Chondrocyte (in vitro differentiated cells): ENCODE measurements at places on chromosomes 11 and 22.

DNA sequence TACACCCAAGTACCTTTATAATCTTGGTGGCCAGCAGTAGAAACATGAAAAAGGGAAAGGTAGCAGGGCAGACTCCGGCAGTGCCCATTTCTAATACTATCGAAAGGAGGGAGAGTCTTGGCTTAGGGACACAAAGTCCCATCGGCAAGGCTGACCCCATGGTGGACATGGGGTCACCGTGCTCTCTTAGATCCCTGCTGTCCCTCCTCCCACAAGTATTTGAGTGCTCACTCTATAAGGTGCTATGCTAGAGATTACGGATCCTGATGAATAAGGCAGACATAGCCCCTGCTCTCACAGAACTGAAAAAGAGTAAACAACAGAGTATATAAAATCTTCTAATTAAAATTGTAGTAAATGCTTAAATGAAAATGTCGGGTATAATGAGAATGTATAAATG lies 172.4 kb upstream of the PITPNB start:
- no peaks in the 10 kb centered on the region for H3K4me1 ChIP-seq
- no peak overlapping the region for H3K27ac ChIP-seq
- no peak overlapping the region for H3K4me3 ChIP-seq

DNA sequence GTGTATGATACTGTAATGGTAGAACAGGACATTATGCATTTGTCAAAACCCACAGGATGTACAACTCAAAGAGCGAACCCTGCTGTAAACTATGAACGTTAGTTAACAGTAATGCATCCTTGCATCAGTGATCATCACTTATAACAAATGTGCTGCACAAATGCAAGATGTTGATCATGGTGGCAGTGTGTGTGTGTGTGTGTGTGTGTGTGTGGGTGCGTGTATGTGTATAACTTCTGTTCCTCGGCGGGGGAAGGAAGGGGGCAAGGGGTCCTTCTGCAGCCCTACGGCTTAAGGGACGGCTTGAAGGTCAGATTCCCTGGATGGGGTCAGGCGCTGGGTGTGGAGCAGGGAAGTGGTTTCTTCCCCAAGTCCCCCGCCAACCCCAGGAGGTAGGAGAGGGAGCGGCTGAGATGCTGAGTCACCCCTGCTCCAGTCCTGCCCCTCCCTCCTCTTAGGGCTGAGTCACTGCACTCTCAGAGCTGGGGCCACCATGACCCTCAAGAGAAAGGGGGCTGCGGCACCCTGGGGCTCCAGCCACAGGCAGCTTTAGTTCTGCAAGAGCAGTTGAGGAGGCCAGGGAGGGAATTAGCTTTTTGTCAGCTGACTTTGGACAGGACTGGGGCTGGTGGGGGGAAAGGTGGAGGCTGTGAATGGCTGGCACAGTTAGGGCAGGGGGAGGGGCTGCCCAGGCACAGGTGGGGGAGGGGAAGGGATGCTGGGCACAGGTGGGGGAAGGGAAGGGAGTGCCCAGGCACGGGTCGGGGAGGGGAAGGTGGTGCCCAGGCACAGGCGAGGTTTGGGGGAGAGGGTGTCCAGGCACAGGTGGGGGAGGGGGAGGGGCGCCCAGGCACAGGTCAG lies 8.8 kb upstream of the CTSD start:
- peak; percentile 93 for DNase-seq
- H3K4me3 ChIP-seq = peak overlapping the region; percentile 52
- H3K4me1 ChIP-seq = peaks cover 48% of the 10 kb centered on the region
- no peaks in the 10 kb centered on the region for H3K27me3 ChIP-seq

- peaks cover 2% of the 10 kb centered on the region for H3K27me3 ChIP-seq
- no peak overlapping the region for H3K27ac ChIP-seq
- H3K36me3 ChIP-seq = no peaks in the 10 kb centered on the region
- H3K4me3 ChIP-seq = no peak overlapping the region
- no peak for DNase-seq
Measured at GRCh38 chr11:84476581-84476980, 1150.6 kb downstream of the DLG2 start.

DNA sequence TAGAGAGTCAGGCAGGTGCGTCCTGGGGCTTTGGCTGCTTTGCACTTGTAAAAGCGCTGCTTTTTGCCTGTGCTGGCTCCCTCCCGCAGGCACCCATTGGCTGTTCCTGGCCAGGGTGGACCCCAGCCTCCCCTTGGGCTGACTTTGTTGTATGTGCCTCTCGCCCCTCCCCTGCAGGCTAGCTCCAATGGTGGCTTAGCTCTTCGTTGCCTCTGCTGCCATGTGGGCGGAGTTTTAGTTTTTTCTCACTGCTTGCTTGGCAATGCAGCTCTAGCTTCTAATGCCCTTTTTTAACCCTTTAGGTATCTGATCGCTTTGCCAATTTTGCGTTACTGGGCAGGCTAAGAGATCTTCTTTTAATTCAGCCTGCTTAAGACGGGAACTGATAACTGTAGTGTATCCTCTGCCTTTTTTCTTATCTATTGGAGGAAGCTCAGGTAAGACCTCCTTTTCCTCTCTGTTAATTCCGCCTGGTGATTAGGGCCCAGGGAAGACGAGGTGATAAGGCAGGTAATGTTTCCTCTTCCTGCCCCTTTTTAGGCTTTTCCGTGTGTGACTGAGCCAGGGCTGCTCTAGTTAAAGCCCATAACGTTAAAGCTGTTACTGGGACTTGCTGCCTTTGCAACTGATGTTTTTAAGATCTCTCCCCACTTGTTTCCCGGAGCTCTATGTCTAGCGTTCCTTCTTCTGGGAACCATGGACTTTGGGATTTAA lies 11.7 kb upstream of the GLYATL1 start:
- H3K36me3 ChIP-seq = no peaks in the 10 kb centered on the region
- no peak for DNase-seq

DNA sequence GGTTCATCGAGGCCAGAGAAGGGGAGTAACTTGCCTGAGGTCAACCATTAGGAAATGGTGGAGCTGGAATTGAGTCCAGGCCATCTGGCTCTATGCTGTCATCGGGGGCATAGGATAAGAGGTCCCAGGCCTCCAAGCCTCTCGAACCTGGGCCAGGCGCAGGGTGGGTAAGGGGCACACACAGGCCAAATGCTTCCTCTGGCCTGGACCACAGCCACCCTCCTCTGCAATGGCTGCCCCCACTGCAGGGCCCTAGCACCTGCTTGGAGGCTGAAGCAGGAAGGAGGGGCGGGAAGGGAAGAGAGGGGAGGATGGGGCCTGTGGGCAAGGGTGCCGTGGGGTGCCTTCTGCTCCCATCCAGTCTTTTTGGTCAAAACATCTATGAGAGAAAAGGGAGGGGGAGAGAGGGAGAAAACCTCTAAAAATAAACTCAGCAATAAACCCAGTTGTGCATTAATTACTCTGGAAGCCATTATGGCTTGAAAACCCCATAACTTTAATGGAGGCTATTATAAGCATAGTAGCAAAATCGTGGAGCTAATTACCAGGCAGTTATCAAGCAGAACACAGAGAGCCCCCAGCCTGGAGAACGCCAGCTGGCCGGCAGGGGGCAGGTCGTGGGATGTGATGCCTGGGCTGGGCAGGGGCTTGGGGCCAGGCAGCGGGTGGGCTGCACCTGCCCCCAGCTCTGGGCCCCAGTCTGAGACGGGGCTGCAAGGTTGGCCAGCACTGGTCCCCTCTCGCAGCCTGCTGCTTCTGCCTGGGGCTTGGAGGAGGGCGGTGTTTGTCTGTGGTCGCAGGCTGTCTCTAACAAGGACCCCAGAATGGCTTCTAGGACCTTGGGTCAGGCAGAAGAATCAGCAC lies 21.1 kb downstream of the B3GAT1 start:
- no peaks in the 10 kb centered on the region for H3K4me1 ChIP-seq
- H3K27ac ChIP-seq = no peak overlapping the region
- H3K27me3 ChIP-seq = peaks cover 12% of the 10 kb centered on the region
